ENCODE measurements at places on chromosomes 6 and 20.

GRCh38 chr6:161355696-161356095 is 81.8 kb upstream of the AGPAT4 start:
- no peak for DNase-seq

- DNase-seq = no peak
These were observed 125.6 kb downstream of the ARID1B start for GRCh38 chr6:156902782-156903181.

GRCh38 chr20:21166801-21167200 is 40.9 kb downstream of the KIZ start:
- no peak for DNase-seq

DNA sequence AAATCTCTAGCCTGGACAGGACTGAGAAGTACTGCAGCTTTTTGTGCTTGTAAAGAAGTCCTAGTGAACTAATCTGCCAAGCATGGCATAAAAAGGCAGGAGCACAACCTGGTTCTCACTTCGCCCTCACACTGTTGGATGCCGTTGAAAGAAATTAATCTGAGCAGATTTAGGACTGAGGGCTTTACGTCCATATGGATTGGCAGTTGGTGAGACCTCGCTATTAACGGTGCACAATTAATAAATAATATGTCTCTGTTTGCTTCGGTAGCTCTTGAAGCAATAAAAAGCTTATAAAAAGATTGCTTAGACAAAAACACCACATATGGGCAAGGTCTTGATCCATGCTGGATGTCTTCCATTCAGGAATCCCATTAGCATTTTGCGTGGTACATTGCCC is 185.6 kb upstream of the EPHA7 start:
- no peak for DNase-seq

GRCh38 chr6:395432-396125 is 4.0 kb downstream of the IRF4 start:
- DNase-seq = no peak

- no peak for DNase-seq
These were observed 307.9 kb upstream of the SLC35B3 start for GRCh38 chr6:8743170-8743745.

DNA sequence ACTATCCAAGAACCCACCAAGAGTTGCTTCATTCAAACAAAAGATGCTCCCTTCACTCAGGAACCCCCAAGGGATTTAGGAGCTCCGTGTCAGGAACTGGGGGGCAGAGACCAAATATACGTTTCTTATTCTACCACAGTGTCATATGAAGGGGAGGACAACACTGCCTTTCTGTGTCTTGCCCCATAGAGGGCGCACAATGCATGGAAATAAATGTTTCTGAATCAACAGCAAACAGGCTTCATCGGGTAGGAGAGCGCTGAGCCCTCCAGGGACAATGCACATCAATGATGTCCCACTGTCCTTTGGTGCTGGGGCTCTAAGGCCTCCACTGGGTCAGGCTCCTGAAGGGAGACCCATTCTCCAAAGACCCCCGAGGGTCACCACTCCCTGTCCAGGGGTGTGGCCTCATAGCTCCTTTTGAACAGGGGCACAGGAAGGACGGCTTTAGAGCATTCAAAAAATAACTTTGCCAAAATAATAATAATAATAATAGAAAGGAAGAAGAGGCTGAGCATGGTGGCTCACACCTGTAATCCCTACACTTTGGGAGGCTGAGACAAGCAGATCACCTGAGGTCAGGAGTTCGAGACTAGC is 31.1 kb downstream of the PLG start:
- DNase-seq = peak; percentile 56

DNA sequence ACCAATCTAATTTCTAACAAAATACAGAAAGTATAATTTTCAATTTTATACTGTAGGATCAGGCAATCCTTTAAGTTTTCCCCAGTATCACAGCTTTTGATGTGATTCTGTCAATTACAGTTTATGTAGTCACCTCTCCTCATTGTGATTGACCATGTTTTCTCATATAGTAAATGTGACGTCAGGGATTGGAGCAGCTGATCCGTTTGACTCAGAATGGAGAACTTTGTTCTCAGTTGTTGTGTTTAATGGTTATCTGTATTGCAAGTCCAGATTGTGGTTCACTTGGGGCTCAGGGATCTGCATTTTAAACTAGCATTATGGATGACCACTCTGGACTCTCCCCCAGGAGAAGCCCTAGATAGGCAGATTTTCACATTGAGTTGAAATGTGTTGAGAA is 90.6 kb downstream of the DNAH8 start:
- no peak for DNase-seq

DNA sequence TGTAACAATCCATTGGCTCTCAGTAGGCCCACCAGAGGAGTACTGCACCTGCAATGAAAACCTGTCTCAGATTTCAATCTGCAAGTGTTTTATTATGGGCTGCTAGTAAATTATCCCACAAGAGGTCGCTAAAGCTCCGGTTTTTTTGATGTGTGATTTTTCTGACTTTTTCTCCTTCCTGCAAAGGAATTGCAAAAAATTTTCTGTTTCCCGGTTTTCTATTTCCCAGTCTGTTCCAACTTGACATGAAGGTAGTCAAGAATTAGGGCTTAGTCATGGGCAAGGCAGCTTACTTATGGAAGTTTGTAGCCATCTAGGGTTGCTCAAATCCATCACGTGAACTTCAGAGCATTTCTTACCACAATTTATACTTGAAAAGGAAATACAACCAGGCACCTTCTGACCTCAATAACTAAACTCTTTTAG is 38.5 kb upstream of the AHI1 start:
- DNase-seq = peak; percentile 94

DNA sequence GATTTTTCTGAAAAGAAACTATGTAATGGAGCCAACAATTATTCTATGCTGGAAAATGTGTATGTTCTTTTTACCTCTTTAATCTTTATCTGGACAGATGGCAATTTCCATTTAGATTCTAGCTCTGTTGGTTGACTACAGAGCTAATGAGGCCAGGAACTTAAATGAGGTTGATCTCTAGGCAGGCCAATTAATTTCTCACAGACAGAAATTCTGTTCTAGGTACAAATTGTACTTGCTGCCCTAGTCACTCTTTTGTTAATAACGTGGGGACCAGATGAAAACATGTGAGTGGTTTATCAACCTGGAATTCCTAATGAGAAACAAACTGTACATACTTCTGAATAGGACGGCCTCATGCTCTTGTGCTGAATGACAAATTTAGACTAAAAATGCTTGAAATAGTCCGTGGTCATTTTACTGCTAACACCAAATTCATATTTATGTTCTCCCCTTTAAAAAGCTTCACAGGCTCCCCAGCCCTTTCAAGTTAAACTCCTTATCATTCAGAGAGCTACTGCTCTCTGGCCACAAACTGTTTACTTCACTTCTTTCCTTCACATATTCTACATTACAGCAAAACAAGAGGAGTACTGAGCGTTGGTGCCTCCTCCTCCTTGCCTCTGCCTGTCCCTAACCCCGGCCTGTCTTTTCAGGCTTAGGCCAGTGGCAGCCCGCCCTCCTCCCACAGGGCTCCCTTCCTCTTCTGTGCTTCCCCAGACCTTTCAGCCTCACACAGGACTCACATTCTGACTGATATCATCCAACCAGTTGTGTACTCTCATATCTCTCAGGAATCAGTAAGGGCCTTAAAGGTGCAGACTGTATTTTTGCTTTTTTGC is 41.4 kb downstream of the DTNBP1 start:
- DNase-seq = peak; percentile 25

DNA sequence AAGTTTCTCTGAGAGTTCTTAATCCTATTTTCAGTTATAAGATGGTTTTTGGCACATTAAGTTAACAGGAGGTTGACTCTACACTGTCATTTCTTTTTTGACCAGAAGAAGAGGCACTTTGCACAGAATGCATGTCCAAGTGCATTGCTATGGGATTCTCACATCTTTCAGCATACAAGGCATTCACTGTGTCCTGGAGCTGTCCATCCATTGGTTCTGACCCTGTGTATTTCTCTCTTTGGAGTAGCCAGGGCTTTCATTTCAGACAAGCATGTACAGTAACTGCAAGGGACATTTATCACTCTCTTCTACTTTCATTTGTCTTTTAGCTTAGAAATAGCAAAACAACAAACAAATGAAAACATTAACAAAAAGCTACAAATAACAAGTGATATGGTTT is 275.1 kb upstream of the IMPG1 start:
- no peak for DNase-seq

- no peak for DNase-seq
These were observed 1.7 kb upstream of the DSTN start for GRCh38 chr20:17568045-17568788.

DNA sequence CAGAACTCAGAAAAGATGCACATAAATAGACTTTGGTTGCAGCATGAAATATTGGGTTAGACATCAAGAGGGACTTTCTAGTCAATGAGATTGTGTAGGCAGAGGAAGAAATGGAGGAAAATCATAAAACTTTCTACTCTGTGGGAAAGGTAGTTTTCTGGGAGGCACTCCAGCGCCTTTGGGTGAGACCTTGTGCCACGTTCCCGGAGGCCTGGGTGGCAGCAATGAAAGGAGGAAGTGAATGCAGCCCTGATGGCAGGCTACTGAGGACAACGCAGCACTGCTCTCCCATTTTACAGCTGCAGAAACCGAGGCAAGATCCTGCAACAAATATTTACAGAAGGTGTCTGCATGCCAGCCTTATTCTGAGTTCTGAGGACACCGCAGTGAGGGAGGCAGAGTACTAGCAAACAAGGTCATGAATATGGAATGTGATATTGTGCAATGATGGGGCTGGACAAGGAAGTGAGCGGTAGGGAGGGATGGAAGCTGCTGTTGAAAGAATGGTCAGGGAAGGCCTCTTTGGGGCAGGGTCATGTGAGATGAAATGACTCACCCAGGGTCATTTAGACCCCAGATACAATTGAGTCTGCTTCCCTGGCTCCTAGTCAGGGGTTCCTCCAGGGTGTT is 159.1 kb downstream of the TFAP2C start:
- peak; percentile 100 for DNase-seq

GRCh38 chr6:148452876-148453275 is 110.2 kb downstream of the SASH1 start:
- no peak for DNase-seq

GRCh38 chr20:63074631-63075030 is 67.9 kb upstream of the BHLHE23 start:
- no peak for DNase-seq

DNA sequence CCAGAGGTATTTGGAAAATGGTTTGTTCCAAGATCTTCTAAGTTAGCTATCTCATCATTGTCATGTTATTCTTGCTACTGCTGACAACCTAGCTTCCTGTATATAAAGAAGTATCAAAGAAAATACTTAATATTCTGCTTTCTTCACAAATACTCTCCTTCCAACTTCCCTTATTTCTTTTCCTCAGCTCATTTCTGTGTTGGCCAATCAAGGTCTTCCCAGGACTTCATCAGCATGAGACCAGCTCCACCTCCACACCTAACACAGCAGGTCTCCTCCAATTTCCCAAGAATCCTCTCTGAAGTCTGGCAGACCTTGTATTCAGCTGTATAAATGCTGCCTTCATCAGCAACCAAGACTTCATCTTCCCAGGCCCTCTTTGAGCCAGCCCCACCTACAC is 538.6 kb upstream of the JARID2 start:
- no peak for DNase-seq

- DNase-seq = no peak
These were observed 2.2 kb upstream of the RAET1E start for GRCh38 chr6:149899926-149900619.

DNA sequence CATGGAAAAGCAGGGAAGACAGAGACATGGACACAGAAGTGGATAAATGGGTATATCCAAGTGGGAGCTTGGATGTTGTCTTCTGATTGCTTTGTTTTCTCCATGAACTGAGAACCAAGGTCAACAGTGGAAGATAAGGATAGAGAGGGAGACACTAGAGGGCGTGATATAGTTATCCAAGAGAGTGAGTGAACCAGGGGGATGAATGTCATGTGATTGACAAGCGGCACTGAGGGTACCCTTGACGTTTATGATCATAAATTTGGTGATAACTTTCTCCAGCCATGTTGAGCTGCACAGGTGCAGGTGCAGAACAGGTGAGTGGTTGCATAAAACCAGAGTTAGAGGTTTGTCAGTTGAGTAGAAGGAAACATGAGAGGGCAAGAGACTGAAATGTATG is 20.7 kb downstream of the EBF4 start:
- DNase-seq = peak; percentile 14

DNA sequence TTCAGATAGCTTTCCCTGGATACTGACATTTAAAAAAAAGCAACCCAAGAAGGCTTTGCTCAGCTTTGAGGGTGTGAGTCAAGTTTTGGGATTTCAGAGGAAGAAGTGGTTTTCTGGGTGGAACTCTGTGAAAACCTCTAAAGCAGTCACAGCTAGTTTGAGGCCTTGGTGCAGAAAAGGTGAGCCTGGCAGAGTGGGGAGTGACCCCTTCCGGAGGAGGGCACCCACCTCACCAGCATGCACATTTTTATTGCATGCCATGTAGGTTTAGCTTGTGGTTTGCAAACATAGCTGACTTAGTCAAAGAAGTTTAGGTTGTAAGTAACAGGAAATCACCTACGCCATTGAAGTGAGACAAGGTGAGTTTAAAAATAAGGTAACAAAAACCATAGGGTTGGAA is 146.8 kb upstream of the PMEPA1 start:
- no peak for DNase-seq

- peak; percentile 97 for DNase-seq
These were observed 61.7 kb downstream of the PYGB start for GRCh38 chr20:25309395-25310267.

DNA sequence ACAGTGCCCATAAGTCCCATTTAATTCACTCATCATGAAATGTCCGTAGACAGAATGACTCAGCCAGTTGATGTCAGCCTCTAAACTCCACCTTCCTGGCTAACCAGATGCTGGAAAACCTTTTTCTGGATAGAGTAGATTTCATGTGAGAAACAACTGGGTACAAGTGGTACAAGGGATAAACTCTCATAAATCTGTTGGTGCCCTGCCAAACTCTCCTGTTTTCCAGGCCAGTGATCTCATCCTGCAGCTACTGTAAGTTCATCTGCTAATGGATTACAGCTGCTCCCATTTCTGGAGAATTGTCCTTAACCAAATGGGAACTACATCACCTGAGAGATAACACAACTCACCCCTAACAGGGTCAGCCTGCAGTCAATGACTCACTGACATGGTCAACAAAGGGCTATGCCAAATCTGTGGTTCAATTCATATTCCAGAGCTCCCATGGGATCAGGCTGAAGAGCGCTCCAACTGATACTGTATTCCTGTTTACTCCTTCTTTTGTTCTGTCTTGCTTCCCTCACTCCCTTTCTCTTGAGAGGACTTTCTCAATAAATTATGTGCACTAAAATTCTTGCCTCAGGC is 210.1 kb upstream of the HDDC2 start:
- DNase-seq = peak; percentile 70

DNA sequence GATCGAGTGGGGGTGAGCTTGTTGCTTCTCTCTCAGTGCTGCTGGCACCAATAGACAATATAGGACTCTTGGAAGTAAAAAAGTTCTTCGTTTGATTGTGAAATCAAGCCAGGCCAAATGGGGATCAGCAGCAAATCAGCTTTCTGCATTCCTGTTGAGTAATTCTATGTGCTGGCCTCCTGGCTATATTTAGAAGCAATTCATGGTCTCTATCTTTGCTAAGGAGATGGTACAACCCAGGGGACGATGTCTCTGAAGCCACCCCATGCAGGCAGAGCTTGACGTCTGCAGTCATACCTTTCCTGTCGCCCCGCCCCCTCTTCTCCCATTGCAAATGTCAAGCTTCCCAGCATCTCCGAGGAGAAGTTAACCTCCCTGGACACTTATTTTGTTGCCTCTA is 199.1 kb downstream of the SCP2D1 start:
- DNase-seq = peak; percentile 30

- no peak for DNase-seq
These were observed 119.5 kb downstream of the FOXC1 start for GRCh38 chr6:1729133-1729749.
